ENCODE measurements at places on chromosomes 16 and 17.

DNA sequence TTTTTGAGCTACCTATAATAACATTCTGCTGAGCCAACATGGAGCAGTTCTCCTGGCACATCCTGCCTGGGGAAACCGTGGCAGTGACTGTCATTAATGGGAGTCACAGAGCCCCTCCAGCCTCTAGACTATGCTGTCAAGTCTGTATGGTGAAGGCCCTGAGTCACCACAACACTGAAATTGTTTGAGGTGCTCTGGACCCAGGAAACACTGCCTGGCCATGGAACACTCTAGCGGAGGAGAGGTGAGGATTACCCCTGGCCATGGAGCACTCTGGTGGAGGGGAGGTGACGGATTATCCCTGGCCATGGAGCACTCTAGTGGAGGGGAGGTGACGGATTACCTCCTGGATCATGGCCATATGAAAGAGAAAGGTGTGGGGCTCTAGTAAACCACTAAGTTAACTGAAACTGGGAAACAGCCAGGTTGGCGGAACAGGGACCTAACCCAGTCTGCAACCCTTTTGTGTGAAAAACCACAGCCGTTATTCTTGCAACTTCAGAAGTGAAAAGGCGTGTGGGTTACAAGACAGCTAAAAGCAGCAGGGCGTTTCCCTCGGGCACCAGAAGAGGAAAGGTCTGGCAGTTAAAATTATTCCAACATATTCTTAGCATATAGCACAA lies 156.7 kb downstream of the KCNJ12 start:
- no peak for DNase-seq

DNA sequence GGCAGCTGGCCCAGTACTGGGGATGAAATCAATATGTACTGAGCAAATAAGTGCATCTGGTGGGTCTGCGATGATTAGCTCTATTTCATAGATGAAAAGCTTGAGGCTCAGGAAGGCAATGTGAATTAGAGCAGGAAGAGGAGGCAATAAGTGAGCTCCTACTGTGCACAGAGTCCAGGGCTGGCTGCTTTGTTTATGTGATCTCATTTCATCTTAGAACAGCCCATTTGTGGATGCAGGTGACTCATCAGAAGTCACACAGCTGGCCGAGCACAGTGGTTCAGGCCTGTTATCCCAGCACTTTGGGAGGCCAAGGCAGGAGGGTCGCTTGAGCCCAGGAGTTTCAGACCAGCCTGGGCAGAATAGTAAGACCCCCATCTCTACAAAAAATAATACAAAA lies 7.1 kb downstream of the TMEM114 start:
- DNase-seq, result no peak

DNA sequence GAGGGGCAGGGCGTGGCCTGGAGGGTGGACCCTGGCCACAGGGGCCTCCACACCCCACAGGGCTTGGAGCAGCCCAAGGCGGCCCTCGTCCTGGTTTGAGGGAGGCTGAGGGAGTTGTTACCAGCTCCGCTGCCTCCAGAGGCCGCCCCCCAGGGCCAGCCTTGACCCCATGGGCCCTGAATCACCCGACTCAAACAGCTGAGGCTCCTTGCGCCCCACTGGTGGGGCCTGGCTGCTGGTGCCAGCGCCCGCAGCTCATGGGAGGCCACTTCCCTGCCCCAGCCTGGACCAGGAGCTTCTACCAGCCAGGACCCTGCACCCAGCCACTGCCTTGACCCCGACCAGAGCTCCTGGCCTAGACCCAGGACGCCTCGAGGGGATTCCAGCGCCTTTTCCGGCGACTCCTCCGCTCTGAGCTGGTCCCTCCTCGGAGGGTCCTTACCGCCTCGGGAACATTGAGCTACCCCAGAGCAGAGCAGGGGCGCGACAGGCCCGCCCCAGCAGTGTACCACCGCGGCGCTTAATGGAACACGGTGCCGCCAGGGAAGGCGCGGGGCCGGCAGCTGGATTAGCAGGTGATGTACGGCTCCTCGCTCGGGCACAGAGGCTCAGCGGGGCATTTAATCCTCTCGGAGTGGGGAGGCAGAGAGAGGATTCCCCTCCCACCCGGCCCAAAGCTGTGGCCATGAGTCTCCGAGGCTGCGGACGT lies 37.2 kb downstream of the GSE1 start:
- no peak for DNase-seq

DNA sequence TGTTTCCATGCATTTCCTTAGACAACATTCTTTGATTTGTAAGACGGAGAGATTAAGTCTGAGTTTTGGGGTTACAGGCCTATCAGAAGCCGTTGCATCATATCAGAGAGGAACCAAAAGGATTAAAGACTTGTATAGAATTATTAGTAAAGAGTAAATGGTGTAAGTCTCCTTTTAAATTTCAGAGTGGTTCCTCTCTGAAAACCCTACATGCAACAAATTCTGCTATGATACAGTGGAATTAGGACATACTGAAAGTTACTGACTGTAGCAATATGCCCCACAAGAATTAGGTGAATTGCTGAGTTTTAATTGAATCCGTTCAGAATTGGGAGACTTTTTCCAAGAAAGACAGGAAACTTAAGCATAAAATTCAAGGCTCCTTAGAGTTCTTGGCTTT lies 221.6 kb downstream of the FTO start:
- no peak for DNase-seq

GRCh38 chr17:13931800-13932460 lies 137.4 kb upstream of the COX10 start:
- no peak for DNase-seq
